AG04449 (cell line): ENCODE measurements at places on chromosomes 3 and 15.

GRCh38 chr15:48058371-48058770 lies 62.4 kb upstream of the SLC24A5 start:
- DNase-seq = no peak

DNA sequence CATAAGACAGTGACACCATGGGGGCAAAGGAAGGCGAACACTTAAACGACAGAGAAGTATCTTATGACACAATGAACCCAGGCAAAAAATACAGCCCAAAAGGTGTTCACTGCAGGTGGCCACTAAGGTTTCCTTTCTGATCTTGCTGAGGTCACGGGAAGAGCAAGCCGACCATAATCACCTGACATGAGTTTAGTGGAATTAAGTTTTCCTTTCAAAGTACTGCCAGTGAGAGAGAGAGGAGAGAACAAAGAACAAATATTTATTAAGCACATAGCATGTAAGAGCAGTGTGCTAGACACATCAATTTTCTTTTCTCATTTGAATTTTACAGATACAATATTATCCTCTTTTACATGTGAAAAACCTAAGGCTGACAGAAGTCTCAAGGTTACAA lies 102.3 kb downstream of the NR1I2 start:
- DNase-seq = no peak

DNA sequence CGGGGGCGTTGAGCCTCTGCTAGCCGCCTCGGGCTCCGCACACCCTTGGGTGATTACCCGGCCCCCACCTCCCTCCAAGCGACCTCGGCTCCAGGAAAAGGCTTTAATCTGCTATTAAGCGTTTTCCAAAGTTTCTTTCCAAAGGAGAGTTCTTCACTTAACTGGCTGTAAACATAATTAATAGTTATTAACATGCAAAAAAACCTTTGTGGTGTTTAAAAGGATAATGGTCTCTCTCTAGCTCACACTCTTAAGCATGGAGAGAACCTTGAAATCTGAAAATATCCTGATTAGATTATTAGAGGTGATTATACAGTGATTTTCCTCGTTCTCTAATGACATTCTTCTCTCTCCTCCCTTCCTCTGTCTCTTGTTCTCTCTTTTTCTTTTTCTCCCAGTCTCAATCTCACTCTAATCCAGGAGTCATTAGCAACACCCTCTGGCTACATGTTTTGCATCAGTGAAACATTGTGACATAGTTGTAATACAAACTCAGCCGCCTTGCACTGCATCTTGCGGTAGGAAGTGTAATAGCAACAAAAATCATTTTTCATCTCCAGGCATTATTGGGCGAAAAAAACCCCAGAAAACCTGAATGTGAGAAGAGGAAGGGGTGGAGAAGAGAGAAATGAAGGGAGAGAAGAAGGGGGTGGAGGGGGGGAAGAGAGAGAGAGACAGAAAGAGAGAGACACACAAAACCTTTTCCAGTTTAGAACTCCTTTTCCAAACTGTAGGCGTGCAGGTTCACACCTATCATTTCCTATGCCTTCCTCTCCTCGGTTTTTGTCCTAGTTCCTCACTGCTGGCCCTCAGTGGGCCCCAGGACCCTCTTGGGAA lies 24.4 kb downstream of the NR2F2 start:
- DNase-seq = no peak

DNA sequence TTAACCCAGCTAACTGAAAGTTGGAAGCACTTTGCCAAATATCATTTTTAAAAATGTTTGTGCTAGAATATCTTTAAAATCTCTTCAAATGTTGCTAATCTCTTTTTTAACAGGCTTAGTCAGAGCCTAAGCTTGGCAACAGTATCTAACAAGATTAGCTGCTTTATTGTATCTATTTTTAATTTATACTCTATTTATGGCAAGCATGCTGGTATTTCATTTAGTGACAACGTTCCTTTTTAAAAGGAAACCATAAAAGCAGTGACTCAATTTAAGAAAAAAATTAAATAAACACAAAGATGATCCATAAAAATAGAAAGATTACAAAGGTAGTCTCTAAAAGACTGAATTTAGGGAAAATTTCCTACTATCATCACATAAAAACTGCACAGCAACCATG lies 40.5 kb downstream of the SLC12A6 start:
- DNase-seq = no peak

- no peak for DNase-seq
Measured at GRCh38 chr3:182913889-182914288, 66.4 kb downstream of the DCUN1D1 start.

- DNase-seq = no peak
Measured at GRCh38 chr3:37582086-37582485, 279.6 kb upstream of the CTDSPL start.

DNA sequence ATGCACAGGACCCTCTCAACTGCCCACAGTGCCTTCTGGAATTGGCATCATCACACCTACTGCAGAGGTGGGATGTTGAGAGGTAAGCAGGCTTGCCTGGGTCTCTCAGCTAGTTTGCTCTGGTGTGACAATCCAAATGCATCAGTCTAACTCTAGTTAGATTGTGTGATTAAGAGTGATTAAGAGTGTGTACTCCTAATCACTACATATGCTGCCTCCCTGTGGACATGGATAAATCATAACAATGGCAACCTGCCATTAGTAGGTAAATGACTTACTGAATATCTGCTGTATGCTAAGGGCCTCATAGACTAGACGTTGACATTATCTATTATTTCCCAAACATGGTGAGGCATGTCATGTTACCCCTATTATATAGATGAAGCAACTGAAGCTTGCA lies 342.1 kb downstream of the OCA2 start:
- no peak for DNase-seq

DNA sequence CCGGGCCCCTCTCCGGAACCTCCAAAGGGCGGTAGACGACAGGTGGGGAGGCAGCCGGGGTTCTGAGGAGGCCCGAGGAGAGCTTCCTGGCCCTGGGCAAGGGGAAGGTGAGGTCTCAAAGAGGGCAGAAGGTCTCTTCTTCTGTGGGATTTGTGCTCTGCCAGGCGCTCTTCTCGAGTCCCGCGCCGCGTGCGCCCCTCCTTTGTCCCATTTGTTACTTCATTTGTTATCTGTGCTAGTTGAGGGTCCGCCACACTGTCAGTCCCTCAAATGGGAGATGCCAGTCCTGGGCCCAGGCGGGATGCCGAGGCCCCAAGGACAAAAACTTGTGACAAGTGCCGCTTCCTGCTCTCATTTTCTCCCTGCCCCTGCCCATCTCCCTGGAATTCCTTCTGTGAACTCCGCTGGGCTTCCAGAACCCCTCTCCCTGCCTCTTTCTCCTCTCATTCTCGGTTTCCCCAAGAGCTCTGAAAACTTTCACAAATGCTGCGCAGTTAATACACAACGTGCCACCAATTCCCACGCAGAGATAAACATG lies 1.5 kb downstream of the ST8SIA2 start:
- no peak for DNase-seq

DNA sequence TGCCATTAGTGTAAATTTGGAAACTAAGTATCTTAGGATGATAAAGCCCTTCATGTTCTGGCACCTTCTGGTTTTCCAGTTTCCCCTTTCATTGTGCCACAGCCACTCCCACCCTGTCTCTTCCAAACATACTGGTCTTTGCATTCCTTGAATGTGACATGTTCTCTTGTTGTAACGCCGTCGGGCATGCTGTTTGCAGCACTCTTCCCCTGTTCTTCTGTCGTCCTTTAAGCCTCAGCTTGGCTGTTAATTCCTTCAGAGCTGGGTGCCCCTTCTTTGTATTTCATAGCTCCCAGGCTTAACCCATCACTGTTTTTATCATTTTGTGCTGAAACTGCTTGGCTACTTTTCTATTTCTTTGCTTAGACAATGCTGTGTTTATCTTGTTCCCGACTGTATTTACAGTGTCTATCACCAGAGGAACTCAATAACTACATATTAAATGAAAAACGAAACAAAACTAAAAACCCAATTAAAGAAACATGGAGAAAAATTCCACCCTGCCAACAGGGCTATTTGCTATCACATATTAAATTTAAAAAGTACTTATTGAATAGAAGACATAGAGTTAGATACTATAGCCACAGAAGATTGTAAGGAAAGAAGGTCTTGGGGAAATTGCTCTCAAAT lies 95.4 kb upstream of the KCNAB1 start:
- DNase-seq = no peak

GRCh38 chr15:88636050-88636449 lies 2.8 kb upstream of the ISG20 start:
- DNase-seq = no peak

DNA sequence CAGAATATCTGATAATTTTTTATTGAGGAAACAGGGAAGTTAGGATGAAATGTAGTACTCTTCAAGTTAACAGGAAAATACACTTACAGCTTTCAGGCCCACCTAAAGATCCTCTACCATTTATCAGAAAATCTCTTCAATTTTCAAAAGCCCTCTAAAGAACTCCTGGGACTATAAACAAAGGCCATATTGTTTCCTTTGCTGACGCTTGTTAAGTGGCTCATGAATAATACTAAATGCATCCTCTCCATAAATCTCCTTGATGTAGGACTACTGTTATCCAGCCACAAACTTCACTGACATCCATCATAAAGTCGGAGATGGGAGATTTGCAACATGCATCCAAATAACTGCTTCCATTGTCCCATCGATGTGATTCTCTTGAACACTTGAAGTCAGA lies 326.5 kb downstream of the ZIC1 start:
- no peak for DNase-seq

GRCh38 chr3:17213102-17213501 lies 328.3 kb downstream of the PLCL2 start:
- no peak for DNase-seq

DNA sequence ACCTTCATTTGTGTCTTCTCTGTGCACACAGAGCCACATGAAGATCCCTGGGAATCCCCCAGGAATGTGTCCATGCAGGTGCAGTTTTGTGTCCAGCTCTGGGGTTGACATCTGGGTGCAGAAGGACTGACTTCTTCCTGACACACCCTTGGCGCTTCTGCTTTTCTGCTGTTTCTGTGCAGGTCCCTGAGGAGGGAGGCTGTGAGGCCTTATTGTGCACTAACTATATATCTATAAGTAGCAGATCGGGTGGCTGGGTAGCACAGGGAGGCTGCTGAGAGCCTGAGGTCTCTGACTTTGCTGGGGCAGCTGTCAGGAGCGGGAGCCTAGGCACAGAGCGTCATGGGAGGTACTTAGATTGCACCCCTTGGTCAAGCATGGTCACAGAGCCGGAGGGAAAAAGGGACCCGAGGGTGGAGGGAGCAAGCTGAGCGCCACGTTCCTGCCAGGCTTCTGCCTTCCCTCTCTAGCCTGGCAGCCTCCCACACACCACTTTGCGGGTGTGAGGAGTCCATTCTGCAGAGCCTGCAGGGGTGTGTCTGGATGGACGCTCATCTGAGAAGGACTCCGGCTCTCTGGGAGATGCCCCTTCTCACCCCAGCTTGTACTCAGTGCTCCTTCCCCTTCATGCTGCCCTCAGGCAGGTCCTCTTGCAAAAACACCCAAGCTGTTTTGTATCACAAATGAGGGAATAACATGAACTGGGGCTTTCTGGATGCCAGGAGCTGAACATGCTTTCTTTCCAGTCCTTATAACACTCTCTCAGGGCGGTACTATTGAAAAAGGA lies 23.9 kb downstream of the CCDC33 start:
- DNase-seq = no peak

- DNase-seq = no peak
Measured at GRCh38 chr3:50122661-50123391, 32.3 kb upstream of the SEMA3F start.

- no peak for DNase-seq
Measured at GRCh38 chr3:181721046-181721875, 9.5 kb downstream of the SOX2 start.

DNA sequence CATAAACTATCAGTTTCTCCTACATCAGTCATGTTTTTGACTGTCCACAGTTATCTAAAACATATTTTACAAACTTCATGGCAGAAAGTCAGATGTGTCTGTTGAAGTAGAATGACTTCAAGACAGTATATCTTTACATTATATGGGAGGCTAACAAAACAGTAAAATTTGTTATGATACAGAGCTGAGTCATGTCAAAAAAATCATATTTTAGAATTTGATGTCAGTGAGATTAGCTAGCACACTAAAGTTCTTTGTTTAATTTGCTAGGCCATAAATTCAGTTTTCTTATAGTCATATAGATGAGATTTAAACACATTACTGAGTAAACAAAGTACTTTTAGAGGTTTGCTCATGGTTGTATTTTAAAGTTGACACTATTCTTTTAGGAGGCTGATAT lies 80.3 kb upstream of the IGSF10 start:
- no peak for DNase-seq

DNA sequence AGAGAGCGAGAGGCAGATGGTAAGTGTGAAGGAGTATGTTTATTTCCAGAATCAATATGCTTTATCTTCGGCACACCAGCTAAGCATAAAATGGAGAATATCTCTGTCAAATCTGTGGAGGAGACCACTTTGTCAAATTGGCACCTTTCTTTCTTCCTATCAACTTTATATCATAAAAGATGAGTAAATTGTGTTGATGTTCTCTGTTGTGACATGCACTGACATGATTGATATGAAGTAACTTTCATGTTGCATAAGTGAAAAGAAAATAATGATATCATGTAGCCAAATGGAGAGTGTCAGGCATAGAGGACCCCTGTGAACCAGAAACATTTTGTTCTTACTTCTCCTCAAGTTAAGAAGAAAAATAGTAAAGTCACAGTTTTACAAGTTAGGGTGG lies 753.8 kb downstream of the ZNF385D start:
- DNase-seq = no peak

DNA sequence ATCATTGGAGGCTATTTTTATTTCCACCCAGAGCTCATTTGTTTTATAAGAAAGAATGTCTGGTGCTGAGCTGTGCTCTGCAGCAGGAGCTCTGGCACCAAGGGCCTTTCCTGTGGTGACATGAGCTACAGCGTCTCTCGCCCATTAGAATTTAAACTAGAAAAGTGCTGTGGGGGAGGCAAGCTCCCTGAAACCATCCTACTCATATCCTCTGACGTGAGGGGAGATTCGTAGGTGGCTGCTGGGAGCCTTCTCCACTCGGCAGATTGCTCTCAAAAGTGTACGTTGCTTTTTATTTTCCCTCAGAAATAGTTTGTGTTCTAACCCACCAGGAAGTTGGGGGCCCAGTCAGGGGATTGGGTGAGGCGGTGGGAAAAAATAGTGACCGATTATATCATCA lies 76.3 kb upstream of the ARHGEF3 start:
- no peak for DNase-seq

DNA sequence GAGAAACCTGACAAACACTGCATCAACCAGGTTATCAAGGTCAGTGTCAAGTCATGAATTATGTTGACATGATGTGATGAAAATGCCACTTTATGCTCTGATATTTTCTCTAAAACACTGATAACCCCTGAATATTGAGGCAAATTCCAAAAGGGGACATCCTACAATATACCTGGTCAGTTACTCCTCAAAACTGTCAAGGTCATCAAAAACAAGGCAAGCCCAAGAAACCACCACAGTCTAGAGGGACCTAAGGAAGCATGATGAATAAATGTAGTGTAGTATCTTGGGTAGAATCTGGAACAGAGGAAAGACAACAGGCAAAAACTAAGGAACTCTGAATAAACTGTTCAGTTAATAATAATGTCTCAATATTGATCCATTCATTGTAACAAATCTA lies 275.3 kb upstream of the THRB start:
- no peak for DNase-seq

- no peak for DNase-seq
Measured at GRCh38 chr3:119596398-119596797, 1.3 kb upstream of the PLA1A start.
